ENCODE measurements at places on chromosomes 6 and 20.

GRCh38 chr6:80725156-80725930, 618.9 kb downstream of the BCKDHB start:
- DNase-seq, result no peak

- no peak for DNase-seq
Measured at GRCh38 chr6:53979468-53980067, 131.7 kb upstream of the MLIP start.

DNA sequence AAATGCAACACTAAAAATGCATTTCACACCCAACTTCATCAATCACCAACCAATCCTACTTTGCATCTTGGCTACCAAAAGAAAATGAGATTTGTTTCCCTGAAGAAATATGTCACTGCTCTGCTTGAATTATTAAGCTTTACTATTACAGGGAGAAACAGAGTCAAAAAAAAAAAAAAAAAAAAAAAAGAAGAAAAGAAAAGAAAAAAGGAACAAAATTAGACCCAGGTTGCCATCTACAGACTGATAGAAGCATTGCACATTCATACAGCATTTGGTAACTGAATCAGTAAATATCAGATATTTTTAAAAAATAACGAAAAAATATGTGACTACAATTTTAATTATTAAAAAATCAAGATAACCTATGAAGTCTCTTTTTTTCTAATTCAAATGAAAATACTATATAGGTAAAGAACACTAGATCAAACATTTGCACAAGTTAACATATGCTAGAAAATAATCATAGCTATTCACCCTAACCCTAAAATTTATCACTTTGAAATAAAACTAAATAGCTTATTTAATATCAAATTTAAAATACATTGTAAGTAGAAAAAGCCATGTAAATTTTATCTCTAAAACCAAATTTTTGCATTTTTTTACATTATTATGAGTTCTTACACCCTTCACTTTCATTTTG, 83.3 kb downstream of the DCDC2 start:
- no peak for DNase-seq

DNA sequence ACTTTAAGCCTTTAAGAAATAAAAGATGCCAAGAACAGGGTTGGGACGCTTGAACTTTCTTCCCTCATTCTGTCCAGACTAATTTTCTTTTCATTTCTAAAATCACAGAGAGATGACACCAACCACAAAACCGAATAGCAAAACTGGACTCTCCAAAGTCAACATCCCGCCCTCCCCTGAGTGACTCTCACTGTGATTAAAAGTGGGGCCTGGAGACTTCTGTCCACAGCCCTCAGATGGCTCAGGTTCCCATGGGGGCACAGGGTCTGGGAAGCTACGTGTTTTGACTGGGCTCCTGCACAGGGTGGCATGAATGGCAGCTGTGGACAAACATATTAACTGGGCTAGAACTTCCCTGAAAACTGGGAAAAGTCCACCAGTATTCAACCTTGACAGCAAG, 6.3 kb downstream of the FRMD1 start:
- no peak for DNase-seq

- no peak for DNase-seq
Measured at GRCh38 chr6:138765896-138766655, 7.5 kb upstream of the CCDC28A start.

GRCh38 chr6:14209000-14209399, 91.4 kb downstream of the CD83 start:
- DNase-seq, result no peak

DNA sequence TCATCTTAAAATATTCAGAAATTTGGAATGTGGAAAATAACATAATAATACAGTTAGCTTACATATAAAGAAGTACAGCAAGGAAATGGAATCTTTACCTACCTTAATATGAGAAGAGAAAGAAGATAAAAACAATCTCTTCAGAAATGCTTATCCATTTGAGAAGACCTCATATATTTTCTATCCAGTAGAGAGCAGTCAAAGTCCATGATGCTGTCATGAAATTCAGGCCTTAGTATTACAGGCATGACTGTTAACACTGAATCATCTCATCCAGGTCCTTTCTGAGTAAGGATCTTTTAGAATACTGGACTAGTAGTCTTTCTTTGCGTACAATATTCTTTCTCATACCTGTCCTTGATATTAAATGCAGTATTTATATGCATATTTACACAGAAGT, 713.4 kb downstream of the CD109 start:
- DNase-seq, result no peak

DNA sequence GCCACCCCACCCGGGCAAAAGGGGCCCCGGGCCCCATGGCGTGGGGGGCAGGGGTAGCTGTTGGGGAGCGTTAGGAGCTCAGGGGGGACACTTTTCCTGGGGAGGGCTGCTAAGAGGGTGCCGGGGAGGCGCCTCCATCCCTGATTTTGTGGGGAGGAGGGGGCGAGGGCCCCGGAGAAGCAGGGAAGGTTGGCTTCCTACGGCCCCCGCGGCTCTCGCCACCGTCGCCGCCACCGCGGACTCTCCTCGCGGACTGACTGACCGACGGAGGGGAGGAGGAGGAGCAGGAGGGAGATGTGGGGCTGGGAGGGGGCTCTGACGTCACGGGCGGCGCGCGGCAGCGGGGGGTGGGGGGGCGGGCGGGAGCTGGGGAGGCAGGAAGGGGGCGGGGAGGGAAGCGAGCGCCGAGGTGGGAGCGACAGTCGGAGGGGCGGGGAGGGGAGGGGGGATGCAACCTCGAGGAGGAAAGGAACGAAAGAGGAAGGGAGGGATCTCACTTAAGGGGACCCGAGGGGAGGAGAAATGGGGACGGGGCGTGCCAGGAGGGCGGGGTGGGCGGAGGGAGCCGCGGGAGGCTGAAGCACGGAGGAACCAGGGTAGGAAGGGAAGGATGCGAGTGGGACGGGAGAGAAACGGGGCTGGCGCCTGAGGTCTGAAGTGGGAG, 5.1 kb downstream of the GABBR1 start:
- DNase-seq, result peak; percentile 14

DNA sequence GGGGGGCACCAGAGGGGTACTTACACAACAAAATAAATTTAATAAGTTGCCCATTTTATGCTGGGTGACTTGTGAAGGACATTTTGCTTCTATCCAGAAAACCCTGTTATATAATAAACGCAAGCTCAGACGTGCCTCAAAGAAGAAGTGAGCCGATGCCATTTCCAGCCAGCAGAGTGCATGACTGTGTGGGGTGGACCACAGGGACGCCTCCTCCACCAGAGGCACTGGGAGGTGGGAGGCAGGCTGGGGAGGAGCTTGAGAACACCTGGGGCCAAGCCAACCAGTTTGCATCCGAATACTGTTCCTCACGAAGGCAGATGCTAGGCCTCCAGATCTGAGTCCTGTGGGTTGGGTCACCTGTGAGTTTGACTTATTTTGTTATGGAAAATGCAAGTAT, 363.8 kb downstream of the RNGTT start:
- no peak for DNase-seq

GRCh38 chr6:282177-282866, 10.0 kb upstream of the DUSP22 start:
- no peak for DNase-seq

- no peak for DNase-seq
Measured at GRCh38 chr6:107490566-107491137, 735 bp downstream of the SOBP start.

GRCh38 chr6:79600812-79601609, 30.1 kb upstream of the SH3BGRL2 start:
- no peak for DNase-seq

- no peak for DNase-seq
Measured at GRCh38 chr6:95690328-95690727, 113.0 kb downstream of the MANEA start.

- DNase-seq, result no peak
Measured at GRCh38 chr6:6694825-6695624, 106.5 kb downstream of the LY86 start.

GRCh38 chr6:22476811-22477390, 92.5 kb upstream of the HDGFL1 start:
- DNase-seq, result no peak

DNA sequence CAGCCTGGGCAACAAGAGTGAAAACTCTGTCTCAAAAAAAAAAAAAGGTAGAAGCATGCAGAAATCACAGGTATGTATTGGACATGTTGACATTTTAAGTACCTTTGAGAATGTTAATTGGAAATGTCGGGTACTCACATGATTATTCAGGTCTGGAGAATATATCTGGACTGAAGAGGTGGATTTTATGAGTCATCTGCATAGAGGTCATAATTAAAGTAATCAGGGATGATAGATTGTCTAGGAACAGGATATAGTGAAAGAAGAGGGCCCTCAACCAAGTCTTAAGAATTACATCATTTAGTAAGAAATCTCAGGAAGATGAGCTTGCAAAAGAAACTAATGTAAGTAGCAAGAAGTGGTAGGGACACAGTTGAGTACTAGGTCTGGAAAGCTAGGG, 212.5 kb downstream of the UTRN start:
- DNase-seq, result no peak

GRCh38 chr6:52983159-52983848, 11.8 kb downstream of the GSTA4 start:
- no peak for DNase-seq
